ENCODE measurements at places on chromosomes 1 and 21.
A peak's percentile ranks its signal among the peaks of the same experiment; 100 is the strongest.

- no peak for DNase-seq
These were observed 2.0 kb upstream of the PITHD1 start for GRCh38 chr1:23776217-23776616.

- DNase-seq = peak; percentile 42
These were observed 58.4 kb downstream of the AGPAT3 start for GRCh38 chr21:43923391-43923790.

DNA sequence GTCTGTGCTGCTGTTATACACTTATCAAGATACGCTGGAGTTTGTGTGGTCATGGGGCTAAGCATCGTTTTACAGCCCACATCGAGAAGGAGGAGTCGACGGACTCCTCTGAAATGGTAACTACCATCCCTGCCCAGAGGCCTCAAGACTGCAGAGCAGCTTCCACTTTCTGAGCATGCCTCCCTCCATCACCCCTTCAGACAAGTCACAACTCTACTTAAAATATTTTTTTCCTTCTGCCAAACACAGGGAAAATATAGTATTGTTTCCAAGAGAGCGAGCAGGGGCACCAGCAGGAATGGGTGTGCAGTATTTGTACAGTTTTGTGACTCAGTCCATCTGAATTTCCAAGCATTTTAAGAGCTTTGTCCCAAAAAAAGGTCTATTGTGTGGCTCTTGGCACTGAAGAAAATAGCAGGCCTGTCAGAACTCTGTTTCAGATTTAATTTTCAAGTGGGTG lies 14.1 kb downstream of the EVA1C start:
- no peak for DNase-seq

DNA sequence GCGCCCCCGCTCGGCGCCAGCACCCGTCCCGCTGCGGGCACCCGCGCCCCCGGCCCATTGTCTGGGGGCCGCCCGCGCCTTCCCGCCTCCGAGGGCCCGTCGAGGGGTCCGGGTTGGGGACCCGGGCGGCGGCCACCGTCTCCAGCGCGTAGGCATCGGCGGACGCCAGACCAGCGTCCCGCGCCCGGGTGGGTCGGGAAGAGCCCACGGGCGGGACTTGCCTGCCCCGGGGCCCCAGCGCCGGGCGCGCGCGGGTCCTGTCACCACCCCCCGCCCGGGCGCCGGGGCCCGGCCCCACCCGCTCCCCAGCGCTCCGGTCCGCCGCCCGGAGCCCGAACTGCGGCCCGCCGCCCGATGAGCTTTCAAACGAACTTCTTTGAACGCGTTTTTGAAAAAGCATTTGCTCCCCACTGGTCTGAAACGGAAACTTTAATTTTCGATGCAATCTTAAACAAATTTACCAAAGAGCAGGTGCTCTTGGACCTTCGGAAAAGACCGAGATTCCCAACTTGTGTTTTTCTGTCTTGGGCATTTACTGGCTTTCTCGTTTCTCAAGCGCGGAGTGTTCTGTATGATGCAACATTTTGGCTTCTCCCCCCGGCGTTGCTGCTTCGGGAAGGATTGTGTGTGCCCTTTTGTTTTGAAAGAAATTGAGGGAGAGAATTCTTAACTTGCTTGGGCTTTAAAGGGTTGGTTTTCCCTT lies 615 bp downstream of the CLIC4 start:
- DNase-seq = peak; percentile 83

- DNase-seq = no peak
These were observed 24.6 kb downstream of the SLC27A3 start for GRCh38 chr1:153799566-153800465.

- no peak for DNase-seq
These were observed 190.8 kb downstream of the DYRK1A start for GRCh38 chr21:37557261-37557950.

DNA sequence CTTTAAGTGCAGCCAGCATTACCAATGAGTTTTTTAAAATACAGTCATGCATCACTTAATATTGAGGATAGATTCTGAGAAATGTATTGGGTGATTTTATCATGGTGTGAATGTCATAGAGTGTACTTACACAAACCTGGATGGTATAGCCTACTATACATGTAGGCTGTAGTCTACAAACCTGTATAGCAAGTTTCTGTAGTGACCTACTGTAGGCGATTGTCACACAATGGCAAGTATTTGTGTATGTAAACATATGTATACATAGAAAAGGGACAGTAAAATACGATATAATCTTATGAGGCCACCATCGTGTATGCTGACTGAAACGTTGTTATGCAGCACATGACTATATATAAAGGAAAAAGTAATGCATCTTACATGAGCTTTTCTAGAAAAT lies 48.2 kb downstream of the RPE65 start:
- DNase-seq = no peak

GRCh38 chr21:46054031-46054430 lies 43.9 kb upstream of the COL6A2 start:
- DNase-seq = no peak

- DNase-seq = no peak
These were observed 2.8 kb downstream of the PERM1 start for GRCh38 chr1:978835-979743.

DNA sequence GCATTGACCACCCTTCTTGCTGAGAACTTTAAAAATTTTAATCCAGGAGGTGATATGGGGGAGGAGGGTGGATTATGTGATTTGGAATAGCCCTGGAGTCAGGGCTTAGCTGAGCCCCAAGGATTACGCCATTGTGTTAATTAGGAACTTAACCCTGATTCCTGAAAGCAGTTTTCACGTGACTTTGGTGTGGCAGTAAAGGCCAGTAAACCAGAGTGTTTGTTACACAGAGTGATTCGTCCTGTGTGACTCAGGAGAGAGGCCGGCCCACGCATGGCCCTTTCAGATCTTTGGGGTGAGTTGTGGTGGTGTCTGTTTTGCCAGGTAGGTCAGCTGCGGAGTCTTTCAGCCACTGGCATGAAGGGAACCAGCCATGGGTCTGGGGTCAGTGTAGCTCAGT lies 107.6 kb downstream of the NOS1AP start:
- DNase-seq = peak; percentile 50

GRCh38 chr1:42680921-42681683 lies 1.1 kb upstream of the YBX1 start:
- DNase-seq = peak; percentile 35

GRCh38 chr1:36699113-36699911 lies 216.6 kb upstream of the CSF3R start:
- no peak for DNase-seq

GRCh38 chr1:214895011-214895600 lies 187.4 kb upstream of the KCNK2 start:
- DNase-seq = no peak

GRCh38 chr1:206080026-206080820 lies 27.2 kb downstream of the RHEX start:
- no peak for DNase-seq

DNA sequence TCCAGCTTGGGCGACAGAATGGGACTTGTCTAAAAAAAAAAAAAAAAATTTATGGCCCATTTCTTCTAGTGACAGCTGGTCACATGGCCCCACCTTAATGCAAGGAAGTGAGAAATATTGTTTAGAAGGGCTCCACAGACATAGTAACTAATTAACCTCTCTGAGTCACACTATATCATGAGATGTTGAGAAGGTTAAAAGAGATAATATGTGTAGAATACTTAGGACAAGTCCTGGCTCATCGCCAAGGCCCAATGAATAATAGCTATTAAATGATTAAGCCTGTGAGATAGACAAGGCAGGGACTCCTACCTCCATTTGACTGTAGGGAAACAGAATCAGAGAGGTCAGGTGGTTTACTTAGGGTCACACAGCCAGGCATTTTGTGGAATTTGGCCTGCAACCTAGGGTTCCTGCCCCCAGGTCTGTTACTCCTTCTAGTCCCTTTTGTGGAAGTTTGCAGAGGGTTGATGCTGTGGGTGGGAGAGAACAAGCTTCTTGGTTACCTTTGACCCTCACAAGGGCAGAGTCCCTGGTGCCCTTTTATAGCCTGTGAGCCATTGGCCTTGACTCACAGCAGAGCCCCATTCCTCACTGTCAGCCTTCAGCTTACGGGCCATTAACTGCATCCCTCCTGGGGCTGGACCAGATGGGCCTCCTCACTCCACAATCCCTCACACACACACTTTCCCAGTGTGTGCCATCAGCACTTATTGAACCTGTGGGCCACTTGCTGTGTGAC lies 48.5 kb downstream of the OPRD1 start:
- DNase-seq = peak; percentile 57

DNA sequence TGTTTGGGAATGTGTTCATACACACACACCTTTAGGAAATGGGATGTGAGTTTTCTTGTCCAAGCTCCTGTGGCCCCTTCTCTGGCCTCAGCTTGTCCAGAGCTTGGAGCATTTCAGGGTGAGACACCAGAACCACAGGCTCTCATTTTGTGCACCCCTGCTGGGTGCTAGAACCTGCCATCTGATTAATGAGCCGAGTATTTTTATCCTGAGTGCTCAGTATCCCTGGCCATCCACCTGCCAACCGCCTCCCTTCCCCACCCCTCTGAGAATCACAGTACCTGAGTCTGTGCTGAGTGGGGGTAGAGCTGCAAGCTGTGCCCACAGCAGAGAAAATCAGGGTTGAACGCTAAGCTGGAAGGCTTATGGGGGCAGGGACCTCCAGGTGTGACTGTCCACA lies 1.4 kb downstream of the CASQ1 start:
- DNase-seq = no peak

DNA sequence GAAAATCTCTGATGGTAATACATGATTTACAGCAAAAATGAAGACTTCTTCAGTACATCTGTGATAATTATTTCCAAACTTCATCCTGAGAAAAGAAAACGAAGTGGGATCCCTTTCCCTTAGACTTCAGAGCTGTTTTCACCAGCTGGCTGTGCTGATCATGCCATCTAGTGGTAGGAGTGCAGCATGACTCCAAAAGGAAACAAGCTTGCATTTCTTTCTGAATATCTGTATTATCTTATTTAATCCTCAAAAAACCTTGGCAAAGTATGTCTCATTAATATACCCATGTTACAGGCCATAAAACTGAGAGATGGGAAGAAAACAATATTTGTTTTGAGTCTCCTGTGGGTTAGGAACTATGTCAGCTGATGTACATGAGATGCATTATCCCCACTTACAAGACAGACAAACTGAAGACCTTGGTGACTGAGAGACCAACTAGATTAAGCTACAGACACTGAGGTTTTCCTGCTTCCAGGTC lies 9.8 kb upstream of the GJA8 start:
- DNase-seq = peak; percentile 51

GRCh38 chr1:28122183-28122582 lies 33.8 kb upstream of the EYA3 start:
- no peak for DNase-seq

GRCh38 chr1:154223621-154224020 lies 2.9 kb downstream of the UBAP2L start:
- peak; percentile 29 for DNase-seq

DNA sequence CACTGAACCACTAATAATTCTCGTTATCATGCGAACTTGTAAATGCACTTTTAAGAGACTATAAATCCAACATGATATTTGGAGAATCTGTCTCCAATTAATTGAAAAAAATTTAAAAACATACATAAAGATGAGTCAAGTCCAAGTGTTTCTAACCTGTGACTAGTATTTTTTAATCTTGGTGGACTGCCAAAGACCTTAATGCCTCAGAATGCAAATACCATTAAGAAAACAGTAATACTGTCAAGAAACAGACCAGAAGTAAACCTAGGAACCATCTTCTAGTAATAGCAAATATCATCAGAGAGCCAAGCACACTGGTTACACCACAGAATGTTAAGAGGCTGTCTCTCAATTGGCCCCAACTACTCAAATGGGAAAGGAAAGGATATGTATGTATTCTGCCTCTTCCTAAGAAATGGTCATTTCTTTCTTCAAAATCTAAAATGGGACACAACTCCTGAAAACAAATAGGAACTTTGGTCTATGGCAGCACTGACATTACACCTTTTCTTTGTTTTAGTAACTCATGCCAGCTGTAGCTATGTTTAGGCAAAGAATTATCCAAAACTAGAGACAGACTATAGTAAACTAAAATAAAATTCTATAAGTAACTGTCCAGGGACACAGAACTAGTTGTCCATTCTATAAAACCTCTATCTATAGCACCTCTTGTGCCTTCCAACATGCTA lies 15.8 kb downstream of the SCYL3 start:
- peak; percentile 33 for DNase-seq

DNA sequence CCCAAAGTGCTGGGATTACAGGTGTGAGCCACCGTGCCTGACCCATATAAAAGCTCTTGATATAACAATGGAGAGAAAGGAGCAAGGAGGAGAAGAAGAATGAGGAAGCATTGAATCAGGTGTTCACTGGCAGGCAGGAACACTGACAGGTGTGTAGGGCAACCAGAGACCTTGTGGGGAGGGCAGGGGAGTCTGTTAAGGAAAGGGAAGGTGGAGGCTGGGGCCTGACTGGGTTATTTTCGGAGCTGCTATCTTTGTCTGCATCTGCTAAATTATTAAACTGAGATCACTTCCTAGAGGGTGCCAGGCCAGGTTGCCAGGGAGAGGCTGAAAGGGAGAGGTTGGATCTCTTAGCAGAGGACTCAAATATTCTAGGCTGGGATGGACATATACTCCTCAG lies 6.8 kb upstream of the TRNP1 start:
- no peak for DNase-seq

- DNase-seq = peak; percentile 11
These were observed 20.8 kb upstream of the SCYL3 start for GRCh38 chr1:169914531-169914930.

- peak; percentile 21 for DNase-seq
These were observed 36.5 kb downstream of the PIK3CD start for GRCh38 chr1:9687874-9688582.

GRCh38 chr21:27799861-27800260 lies 833.0 kb upstream of the ADAMTS5 start:
- DNase-seq = no peak

GRCh38 chr1:38872401-38873026 lies 634 bp downstream of the MYCBP start:
- DNase-seq = peak; percentile 11

- DNase-seq = no peak
These were observed 258 bp downstream of the CCT3 start for GRCh38 chr1:156337888-156338179.

GRCh38 chr21:39074508-39074907 lies 108.7 kb downstream of the PSMG1 start:
- no peak for DNase-seq

DNA sequence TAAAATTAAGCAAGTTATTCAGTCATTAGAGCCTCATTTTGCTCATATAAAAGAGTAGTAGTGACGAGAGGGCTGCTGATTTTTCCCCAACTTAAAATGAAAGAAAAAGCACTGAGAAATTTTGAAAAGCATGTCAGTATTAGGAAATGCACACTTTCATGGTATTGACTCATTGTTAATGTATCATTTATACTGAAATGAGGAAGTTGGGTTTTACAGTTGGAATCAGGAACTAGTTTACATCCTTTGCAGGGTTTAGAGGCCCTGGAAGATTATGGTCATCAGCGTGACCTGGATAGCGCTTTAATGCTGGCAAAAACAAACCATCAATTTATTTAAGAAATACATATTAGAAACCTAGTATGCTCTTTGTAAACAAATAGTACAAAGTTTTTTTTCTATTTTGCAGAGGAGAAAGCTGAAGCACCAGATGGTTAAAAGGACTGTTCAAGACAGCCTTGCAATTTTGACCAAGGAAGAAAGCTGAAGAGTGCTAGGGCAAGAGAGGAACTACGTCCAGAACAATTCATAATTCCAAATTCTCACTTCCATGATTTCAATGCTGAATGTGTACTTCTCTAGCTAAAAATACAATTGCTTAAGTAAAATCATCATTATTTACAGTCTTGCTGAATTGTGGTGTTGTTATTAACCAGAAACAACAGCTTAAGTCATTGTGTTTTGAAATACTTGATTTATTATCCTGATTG lies 94.8 kb upstream of the SGIP1 start:
- peak; percentile 45 for DNase-seq

All from amniotic epithelial cell (primary cell).